Stimulated activated CD8-positive, alpha-beta memory T cell treated with anti-CD3 and anti-CD28 coated beads, Interleukin-2, amount 100 ng/mL, for 1 hour (primary cell): ENCODE measurements at places on chromosomes 12 and 14.

- no peak for DNase-seq
These were observed 497.8 kb downstream of the NAV3 start for GRCh38 chr12:78328524-78328923.

GRCh38 chr14:29832042-29832441 is 95.6 kb downstream of the PRKD1 start:
- DNase-seq = no peak

- no peak for DNase-seq
These were observed 20.4 kb upstream of the TSPAN8 start for GRCh38 chr12:71178162-71178561.

- DNase-seq = no peak
These were observed 24.3 kb downstream of the CNOT2 start for GRCh38 chr12:70267550-70267949.

DNA sequence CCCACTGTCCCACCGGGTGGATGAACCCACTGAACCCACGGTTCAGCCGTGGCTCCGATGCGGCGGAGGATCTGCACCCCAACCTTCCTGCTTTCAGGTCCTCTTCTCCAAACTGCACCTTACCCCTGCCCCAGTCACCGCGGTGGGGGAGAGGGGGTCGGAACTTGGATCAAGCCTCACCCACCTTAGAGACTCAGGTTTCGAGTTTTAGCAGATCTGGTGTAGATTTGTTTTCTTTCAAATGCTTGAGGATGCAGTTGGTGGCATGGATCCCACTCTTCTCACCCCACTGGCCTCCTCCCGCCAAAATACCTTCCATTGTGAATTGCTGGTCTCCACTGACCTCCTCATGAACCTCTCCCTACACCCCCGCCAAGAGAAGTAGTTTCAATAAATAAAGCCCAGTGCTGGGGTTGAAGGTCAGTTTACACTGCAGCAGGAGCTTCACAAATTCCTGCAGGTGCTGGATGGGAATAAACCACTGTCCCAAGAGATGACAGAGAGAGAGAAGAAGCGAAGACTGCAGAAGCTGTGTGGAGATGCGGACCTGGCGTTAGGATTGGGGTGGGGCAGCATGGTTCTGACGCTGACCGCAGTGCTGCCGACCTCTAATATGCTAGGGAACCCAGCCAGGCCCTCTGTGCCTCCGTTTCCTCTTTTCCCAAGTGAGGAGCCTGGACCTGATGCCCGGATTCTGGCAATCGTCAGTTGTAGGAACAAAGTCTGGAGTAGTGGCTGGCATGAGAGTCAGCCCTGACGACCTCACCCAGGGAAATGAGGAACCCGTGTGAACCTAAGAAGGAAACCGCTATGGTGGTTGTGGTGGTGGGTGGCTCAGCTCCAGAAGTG is 7.4 kb downstream of the TTC6 start:
- no peak for DNase-seq

- no peak for DNase-seq
These were observed 6.2 kb downstream of the TSPAN9 start for GRCh38 chr12:3083241-3083920.

DNA sequence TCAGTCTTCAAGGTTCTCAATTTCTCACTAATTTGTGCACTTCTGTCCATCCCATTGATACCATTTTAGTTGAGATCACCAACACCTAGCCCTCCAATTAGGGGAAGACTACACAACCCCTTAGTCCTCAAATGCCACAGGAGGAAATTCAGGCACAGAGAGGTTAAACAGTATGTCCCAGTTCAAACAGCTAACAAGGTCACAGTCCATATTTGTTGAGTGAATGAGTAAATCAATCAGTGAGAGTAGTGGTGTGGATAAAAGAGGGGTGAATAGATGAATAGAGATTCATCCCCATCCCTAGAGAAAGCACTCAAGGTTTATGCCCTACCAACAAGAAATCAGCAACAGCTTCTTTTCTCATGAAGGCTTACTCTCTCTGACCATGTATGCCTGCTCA is 94.2 kb upstream of the RIC8B start:
- DNase-seq = no peak

- DNase-seq = no peak
These were observed 46.9 kb downstream of the PHLDA1 start for GRCh38 chr12:75984577-75985182.

DNA sequence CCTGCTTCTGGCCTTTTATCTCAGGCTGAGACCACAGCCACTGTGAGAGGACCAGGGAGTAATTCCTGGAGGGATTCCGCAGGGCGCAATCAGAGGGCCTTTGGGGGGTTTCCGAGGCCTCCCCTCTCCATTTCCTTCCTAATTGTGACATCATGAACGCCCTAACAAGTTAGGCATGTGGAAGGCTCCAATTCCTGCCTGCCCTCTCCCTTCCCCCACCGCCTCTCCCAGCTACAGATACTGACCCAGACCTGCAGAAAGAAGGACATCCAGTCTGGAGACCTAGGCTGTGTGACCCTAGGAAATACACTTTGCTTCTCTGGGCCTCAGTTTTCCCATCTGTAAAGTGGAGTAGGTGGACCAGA is 637.9 kb downstream of the MED13L start:
- no peak for DNase-seq

GRCh38 chr14:105060751-105061427 is 4.3 kb downstream of the GPR132 start:
- no peak for DNase-seq

DNA sequence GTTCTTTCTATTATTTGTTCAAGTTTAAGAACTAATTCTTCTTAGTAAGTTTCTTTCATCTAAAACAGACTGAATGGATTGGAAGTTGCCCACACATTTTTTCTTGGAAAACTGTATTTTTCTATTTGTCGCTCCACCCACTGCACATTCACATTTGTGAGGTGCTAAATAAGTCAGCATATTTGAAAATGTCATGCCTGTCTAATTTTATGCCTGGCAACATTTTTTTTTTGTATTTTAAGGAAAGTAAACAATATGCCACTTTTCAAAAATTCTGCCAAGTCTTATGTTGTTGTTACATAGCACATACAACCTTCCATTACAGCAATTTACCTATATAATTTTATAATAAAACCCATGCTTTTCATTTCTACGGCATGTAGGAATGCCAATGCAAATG is 112.7 kb upstream of the PTPRB start:
- DNase-seq = no peak

DNA sequence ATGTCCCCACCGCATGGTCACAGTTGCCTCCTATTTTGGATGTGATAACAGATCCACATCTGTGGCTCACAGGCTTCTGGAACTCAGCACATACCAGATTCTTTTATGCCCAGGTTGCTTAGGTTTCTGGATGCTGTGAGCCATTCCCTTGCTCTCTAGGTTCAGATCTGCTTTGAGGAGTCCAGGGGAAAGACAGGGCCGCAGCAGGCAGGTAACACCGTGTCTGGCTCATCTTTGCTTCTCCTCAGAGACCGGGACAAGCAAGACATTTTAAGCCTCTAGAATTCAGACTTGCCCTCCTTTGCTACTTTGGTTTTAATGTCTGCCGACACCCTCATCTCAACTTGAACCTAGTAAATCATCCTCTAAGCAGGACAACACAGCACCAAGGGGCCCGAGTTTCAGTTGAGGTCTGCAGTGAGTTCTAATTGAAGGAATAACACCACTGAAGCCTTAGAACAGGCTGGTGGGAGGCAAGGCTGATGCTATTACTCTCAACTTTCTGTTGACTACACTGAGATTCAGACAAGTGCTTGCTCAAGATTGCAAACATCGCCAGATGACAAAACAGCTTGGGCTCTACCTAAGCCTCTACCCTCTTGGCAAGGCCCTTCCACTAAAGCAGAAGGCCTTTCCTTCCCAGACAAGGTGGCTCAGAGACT is 55.3 kb downstream of the MDM2 start:
- no peak for DNase-seq

GRCh38 chr14:28294834-28295440 is 471.6 kb upstream of the FOXG1 start:
- no peak for DNase-seq

GRCh38 chr12:13976880-13977279 is 4.5 kb downstream of the GRIN2B start:
- DNase-seq = no peak

GRCh38 chr12:80794551-80794950 is 77.8 kb downstream of the MYF5 start:
- DNase-seq = no peak

GRCh38 chr12:65818454-65819382 is 5.6 kb upstream of the HMGA2 start:
- no peak for DNase-seq

GRCh38 chr14:104752423-104752734 is 568 bp upstream of the SIVA1 start:
- no peak for DNase-seq

- DNase-seq = no peak
These were observed 1.8 kb upstream of the MEG3 start for GRCh38 chr14:100824091-100824551.

DNA sequence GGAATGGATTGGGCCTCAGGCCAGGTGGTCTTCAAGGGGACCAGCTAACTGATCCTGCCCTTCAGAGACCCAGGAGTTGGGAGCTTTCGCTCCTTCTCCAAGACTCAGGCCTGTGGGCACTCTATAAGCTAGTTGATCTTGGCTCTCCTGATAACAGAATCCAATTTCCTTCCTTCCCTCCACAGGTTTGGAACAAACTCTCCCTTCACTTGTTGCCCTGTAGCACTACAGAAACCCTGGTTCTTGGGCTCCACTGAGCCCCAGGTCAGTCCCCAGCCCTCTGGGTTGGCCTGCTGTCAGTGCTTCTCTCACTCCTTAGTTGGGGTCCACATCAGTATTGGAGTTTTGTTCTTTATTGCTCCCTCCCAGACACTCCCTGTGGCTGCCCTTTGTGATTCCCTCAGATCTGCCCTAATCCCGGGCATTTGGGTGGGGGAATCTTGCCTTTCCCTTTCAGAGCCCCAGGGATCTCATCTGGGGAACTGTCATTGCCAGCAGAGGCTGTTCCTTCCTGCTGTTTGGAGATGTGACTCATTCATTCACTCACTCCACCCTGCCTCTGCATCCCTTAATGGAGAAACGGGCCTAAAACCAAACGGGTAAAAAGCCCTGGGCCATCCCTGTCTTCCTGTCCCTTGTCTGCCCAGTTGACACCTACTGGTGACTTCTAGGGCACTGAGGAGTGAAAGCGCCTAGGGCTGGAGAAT is 4.4 kb upstream of the GPD1 start:
- no peak for DNase-seq

- no peak for DNase-seq
These were observed 169.2 kb downstream of the PAWR start for GRCh38 chr12:79521576-79521975.

GRCh38 chr14:100802766-100803165 is 23.2 kb upstream of the MEG3 start:
- no peak for DNase-seq

- no peak for DNase-seq
These were observed 283.7 kb downstream of the FBXL14 start for GRCh38 chr12:1310653-1311052.

GRCh38 chr12:46484396-46485061 is 112.0 kb upstream of the SLC38A2 start:
- no peak for DNase-seq

- DNase-seq = no peak
These were observed 95.2 kb upstream of the FOXG1 start for GRCh38 chr14:28671425-28671824.

- DNase-seq = no peak
These were observed 226.9 kb upstream of the ARID2 start for GRCh38 chr12:45502481-45503128.

DNA sequence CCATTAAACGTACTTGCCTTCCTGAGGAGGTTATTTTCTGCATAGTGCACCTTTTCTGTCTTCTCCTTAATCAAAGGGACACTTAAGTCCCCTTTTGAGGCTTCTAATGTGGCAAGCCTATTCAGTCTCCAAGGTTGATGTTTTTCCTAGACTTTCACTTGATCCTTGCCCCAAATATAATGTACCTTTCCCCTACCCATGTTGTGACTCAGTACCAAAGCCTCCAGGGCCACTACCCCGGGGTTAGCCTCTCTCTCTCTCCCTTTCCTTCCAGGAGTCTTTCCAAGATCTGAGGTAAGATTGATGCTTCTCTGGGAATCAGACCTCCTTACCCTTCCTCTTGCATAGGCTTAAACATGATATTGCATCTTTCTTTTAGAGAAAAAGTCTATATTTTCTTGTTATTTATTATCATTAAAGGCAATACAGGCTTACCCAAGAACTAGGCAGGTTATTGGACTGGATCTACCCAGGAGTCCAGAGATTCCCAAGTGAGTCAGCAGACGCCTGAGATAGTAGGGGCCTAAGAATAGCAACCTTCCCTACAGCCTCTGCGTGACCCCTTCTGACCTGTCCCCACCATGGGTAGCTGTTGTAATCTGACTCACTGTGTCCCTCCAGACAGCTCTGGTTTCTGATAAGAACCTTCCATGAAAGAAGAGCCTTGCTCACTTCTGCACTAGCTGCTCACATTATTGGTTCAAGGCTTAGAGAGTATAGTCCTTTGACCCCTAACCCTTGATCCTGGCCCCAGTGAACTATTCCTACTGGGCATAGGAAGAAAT is 172.9 kb downstream of the ZFP36L1 start:
- DNase-seq = no peak

- DNase-seq = no peak
These were observed 3.2 kb downstream of the BIN2 start for GRCh38 chr12:51320695-51321320.

DNA sequence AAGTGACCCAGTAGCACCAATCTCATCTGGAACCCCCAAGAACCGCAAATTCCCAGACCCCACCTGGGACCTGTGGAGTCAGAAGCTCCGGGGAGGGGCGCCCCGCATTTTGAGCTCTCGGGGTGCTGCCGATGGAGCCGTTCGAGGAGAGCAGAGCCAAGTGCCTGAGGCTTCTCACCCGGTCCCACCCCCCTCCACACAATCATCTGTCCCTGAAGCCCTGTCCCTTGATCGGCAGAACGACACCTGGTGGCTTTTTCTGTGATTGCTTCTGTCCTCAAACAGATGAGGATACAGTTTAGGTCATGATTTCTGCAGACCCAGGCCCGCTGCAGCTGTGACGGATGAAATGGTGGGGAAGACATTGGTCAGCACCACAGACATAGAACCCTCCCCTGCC is 74.7 kb downstream of the NOC4L start:
- DNase-seq = peak; percentile 11

GRCh38 chr12:120266180-120266870 is 795 bp upstream of the PXN start:
- no peak for DNase-seq

DNA sequence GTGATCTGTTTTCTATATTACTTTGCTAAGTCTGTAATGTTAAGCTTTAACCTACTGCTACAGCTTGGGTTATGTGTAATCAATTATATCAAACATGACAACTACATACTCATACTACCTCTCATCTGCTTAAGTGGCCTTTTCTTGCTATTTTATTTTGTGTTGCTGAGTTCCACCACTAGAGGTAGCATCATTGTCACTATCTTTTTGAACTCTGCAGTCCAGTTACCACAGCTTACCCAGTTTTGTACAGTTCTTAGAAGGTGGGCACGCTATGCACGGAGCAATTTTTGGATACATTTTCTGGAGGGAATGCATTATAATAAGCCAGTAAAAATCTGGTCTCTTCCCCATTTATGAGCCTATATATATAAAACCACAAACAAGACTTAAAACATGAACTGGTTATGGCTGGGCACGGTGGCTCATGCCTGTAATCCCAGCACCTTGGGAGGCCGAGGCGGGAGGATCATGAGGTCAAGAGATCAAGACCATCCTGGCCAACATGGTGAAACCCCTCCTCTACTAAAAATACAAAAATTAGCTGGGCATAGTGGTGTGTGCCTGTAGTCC is 48.5 kb downstream of the SAV1 start:
- DNase-seq = no peak
